Aorta (tissue), 5 donors: ENCODE measurements at places on chromosomes 1 and 21.
A peak's percentile ranks its signal among the peaks of the same experiment; 100 is the strongest.

DNA sequence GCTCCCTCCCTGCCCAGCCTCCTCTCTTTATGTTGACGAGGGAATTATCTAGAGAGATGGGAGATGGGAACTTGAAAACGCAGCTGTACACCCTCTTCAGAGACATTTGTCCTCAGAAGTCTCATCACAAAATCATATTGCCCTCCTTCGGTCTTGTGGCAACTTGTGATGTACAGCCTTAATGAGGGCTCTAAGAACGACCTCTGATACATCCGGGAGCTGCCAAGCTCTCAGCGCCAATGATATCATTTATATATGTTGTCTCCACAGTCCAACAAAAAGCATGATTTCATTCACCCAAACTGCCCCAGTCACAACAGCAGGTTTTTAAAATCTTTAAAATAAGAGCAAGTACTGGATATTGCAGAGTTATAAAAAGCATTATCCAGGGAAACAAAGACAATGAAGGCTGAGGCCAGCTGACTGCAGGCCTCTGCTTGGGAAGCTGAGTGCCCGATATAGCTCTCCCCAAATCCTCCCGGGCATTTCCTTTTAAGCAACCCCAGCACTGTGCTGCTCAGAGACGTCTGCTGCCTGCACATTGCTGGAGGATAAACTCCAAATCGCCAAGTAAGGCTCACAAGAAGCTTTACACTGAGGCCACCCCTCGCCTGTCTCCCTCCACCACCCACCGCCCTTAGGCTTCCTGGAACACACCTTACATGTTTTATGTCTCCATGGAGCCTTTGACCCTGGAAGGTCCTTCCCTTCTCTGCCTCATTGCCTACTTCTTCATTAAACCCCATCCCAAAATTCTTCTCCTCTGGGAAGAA lies 236.1 kb downstream of the C1orf94 start:
- DNase-seq, result no peak

DNA sequence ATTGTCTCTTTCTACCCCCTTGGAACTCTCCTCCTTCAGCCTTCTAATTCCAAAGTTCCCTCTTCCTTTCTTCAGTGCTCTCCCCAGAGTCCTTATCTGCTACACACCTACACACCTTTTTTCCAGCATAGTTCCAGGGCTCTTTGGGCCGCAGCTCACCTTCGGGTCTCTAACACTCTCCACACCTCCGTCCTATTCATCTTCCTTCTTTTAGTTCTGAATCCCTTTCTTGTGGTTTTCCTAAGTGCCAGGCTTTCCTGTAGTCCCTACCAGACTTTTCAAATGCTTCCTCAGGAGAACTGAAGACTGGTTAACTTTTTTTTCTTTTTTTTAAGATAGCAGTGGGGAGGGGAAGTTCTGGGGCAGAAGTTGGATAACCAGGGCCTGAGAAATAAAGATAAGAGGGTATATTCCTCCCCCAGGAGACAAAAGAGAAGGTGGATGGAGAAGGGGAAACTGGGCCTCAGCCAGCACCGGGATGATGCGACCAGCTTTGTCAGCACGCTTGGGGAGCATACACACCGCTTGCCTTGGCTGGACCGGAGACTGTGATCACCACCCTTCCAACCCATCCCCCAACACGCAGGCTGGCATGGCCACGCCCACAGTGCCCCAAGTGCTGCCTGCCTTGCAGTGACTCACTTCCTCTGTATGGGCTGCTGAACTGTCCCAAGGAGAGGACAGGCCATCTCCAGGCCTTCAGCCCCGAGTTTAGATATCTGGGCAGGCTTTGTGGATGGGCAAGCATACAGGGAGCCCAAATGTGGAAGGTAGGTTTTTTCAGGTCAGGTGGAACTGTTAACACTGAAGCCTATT lies 2.5 kb upstream of the CERS2 start:
- peak; percentile 95 for DNase-seq

DNA sequence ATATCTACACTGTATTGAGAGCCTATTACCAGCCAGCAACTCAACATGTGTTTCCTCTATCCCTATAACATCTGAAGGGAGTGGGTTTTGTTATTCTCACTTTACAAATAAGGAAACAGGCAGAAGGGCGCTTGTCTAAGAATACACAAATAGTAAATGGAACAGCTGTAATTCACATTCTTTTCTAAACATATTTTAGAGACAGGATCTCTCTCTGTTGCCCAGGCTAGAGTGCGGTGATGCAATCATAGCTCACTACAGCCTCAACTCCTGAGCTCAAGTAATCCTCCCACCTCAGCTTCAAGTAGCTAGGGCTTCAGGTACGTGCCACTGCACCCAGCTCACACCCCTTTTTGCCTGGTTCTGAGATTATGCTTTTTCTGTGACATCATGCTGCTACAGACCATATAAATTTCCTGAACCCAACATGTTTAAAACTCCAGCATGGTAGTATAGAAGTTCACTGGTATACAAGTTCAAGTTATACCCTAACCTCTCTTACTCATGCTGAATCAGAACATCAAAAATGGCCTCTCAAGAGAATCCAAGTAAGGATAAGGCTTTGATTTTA lies 8.6 kb upstream of the TACSTD2 start:
- no peak for DNase-seq

GRCh38 chr1:23776217-23776616 lies 2.0 kb upstream of the PITHD1 start:
- no peak for DNase-seq

- no peak for DNase-seq
Measured at GRCh38 chr1:167483790-167484189, 34.5 kb downstream of the CD247 start.

DNA sequence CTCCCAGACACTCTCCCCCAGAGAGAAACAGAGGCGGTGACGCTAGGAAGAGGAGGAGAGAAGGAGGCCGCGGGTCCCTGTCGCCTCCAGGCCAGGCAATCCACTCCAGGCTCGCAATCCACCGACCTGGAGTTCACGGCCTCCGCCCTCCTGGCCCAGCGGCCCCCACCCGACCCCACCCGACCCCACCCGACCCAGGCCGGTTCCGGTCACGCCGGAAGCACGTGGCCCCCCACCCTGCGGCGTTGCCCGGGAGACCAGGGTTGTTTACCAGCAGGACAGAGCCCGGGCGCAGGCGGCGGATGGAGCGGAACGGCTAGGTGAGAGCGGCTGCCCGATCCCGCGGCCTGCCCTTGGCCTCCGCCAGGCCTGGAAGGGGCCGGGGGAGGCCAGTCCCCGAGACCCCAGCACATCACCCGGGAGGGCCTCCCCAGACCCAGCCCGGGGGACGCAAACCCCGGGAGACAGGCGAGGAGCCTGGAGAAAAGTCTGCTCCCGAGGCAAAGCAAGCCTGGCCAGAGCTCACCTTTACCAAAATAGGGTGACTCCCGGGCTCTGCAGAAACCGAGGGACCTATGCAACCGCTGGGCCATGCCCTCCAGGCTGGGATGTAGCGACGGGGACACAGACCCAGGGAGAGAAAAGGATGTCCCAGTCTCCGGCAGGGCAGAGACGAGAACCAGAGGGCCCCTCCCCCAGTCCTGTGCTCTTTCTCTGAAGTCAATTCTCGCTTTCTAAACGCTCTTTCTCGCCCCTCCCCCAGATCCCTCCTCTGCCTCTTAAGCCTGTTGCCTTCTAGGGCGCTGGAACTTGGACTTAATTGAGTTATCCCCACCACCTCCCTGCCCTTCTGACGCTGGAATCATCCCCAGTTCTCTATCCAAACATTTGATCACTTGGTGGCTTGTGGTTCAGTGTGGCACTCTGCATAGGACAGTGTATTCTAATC lies at the start of the genes PLA2G2C and UBXN10:
PLA2G2C (minus strand) TSS at position 685 of the 949 bp plus-strand sequence. CDS start 9,155 bp downstream, outside the sequence.
UBXN10 (plus strand) TSS at position 263 of the 949 bp plus-strand sequence. CDS start 4,466 bp downstream, outside the sequence.
- peak; percentile 84 for DNase-seq

DNA sequence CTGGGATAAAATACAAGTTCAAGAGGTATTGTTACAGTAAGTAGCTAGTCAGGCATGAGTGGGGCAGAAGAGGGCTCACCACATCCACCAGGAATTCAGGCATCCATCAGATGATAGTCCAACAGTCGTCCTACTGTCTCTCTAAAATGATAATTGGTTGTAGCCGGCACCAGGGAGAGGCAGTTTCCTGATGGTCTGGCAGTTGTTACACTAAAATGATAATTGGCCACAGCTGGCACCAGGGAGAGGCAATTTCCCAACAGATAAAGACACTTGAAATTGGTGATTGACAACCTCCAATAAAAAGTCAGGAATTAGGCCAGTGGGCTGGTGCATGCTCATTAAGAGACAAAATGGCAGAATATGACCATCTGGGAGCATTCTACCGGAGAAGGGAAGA lies 545.8 kb downstream of the AMY1C start:
- DNase-seq, result no peak

DNA sequence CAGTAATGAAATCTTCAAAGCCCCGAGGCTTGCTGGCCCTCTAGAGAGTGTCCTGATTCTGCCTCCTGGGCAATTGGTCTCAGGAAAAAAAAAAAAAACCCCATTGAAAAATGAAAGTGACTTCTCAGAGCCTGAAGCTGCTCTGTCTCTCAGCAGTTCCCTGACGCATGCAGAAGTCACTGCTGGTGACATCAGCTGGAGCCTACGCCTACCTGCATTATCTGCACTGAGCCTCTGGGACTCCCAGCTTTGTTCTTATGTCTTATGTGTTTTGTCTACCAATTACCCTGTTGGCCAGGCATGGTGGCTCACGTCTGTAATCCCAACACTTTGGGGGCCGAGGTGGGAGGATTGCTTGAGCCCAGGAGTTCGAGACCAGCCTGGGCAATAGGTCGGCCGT lies 10.1 kb upstream of the SLC25A33 start:
- no peak for DNase-seq

DNA sequence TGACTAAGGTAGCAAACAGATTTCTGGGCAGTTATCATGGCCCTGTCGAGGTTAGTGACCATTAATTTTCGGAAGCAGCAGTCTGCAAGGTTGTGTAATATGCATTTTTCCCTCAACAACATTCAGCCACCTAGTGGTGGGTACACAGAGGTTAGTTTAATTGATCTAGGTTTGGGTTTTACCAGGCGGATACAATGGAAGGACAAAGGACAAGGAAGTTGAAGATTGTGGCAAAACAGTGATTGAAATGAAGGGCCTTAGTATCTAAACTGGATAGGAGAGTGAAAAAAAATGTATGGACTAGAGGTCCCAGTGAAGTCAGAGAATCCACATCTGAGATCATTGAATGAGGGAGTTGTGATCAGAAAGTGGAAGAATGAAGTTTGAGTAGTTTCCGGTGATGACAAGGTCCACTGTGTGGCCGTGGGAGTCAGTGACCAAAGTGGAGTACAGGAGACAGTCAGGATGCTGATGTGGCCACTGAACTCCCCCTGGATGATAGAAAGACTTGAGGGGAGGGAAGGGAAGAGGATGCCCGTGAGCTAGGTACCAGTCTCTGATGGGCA lies 2.8 kb downstream of the ARMH1 start:
- DNase-seq, result no peak
